ENCODE measurements at places on chromosomes 12 and 14.
A peak's percentile ranks its signal among the peaks of the same experiment; 100 is the strongest.

DNA sequence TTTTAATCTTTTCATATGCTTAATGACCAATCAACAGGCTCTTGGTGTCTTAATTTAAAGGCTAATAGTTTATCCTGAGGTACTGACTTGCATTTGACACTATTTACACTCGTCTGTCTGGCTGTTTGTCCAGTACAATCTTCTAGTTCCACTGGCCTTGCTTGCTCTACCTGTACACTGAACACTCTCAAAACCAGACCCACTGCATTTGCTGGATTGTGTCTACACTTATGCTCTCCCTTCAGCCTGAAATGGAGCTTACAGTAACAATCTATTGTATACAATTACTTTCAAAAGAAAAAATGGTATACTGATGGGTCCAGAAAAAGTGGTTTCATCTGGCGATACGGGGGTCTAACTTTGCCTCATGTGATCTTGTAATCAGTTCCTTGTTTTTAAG, 2.3 kb upstream of the ACSS3 start:
- no peak for DNase-seq

GRCh38 chr14:39939023-39939422, 506.8 kb upstream of the FBXO33 start:
- no peak for DNase-seq

DNA sequence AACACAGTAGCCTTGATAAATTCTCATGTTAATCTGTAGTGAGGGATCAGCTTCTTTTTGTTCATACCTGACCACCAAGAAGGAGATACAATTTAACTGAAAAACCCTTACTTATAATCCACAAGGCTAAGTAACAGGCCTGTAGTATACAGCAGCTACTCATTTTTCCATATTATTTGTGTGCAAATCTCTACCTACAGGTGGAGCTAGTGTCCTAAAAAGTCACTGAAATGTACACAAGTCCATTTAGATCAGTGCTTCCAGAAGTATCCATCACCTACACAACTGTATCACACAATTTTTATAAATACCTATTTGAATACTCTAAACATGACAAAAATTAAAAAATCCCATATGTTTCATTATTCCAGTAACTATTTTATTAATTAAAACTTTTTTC, 173.2 kb downstream of the SLC35F4 start:
- DNase-seq = peak; percentile 58

DNA sequence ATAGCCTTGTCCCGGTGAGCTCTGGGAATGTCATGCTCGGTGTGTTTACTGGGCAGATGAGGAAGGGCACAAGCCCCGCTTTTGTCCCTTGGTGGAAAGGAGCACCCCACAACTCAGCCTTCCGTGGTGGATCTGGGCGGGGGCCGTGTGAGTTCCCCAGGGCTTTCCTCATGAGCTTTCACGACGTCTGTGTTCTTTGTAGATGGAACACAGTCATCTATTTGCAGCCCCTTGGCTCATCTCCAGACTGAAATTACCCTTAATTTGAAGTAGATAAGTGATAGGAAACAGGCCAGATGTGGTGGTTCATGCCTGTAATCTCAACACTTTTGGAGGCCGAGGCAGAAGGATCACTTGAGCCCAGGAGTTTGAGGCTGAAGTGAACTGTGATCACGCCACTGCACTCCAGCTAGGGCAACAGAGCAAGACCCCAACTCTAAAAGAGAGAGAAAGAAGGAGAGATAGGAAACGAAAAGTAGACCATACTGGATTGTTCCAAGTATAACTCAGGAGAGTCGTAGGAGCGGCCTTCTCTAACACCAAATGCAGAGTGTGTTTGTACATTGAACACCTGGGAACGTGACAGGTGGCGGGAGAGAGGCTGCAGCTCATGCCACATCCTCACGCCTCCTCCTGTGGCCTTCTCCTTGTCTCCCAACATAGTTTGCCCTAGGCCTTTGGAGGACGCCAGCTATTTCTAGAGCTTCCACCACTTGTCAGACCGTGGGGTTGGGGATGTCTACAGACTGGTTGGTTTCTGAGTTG, 8.8 kb downstream of the P2RX4 start:
- no peak for DNase-seq

- DNase-seq = peak; percentile 28
Measured at GRCh38 chr12:18706798-18707197, 31.0 kb downstream of the PLCZ1 start.

- peak; percentile 29 for DNase-seq
Measured at GRCh38 chr14:92040431-92041051, 682 bp upstream of the TRIP11 start.

DNA sequence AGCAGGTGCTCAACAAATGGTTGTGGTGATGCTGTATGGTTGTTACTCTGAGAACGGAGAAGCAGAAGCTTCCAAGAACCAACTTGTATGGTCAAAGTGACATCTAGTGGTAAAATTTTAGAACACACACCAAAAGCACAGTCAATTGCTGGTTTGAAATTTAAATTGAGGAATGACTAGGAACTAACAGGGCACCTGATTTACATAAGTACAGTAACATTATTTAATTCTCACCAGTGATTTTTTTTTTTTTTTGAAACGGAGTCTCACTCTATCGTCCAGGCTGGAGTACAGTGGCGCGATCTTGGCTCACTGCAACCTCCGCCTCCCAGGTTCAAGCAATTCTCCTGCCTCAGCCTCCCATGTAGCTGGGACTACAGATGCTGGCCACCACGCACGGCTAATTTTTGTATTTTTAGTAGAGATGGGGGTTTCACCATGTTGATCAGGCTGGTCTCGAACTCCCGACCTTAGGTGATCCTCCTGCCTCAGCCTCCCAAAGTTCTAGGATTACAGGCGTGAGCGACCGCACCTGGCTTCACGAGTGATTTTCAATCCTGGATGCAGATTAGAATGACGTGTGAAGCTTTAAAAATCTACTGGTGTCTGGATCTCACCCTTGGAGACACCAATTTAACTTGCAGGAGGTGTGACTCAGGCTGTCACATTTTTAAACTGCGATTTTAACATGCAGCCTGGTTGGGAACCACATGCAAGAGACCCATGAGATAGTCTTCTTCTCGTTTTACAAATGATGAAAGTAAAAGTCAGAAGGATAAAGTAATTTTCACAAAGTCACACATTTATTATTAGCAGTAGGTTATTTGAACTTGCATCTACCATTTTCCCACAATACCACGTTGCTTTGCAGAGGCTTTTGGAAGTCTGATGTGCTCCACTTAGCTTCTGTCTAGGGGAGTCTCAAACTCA, 14.1 kb upstream of the NUMB start:
- peak; percentile 66 for DNase-seq

DNA sequence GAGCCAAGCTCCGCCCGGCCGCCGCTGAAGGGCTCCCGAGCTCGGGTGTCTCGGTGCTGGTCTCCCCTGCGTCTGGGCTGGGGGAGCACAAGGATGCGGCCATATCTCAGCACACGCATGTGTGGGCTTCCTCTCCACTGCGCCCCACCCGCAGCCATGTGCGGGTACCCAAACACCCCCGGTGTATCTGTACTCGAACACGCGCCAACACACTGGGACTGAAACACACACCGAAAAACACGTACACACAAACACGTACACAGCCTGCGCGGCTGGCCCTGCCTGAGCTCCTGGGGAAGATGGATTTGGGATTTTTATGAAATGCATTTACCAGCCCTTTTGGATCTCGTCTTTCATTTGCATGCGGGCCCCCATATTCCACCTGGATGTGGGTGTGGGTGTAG, 897 bp upstream of the TBX3 start:
- DNase-seq = no peak

DNA sequence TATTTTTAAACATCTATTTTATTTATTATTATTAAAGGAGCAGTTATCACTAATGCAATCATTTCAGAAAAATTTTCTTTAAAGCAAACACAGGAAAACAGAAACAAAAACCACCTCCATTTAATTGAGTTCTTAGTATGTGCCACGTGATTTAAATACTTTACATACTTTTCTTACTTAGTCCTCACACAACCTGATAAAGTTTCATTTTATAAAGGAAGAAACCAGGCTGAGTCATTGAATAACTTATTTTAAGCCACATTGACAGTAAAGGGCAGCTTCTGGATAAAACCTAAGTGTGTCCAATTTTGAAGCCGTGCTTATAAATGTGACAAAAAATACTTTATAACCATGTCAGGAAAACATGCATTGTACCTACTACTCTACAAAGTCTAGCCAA, 57.1 kb upstream of the PCED1B start:
- peak; percentile 83 for DNase-seq

DNA sequence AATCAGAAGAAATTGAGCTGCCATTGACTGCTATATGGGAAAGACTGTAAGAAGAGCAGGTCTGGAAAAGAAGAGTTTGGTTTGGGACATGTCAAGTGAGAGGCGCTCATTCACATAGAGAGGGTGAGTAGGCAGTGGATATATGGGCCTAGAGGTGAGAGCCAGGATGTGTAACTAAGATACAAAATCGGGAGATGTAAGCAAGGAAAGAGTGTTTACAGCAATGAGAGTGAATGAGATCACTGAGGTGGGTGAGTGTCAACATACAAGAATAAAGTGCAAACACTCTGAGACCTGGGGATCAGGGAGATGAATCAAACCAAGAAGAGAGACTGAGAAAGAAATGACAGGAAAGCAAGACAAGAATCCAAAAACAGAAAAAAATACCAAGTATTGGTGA, 58.0 kb upstream of the RTRAF start:
- DNase-seq = no peak

- DNase-seq = no peak
Measured at GRCh38 chr12:50313256-50313931, 30.1 kb upstream of the LIMA1 start.

DNA sequence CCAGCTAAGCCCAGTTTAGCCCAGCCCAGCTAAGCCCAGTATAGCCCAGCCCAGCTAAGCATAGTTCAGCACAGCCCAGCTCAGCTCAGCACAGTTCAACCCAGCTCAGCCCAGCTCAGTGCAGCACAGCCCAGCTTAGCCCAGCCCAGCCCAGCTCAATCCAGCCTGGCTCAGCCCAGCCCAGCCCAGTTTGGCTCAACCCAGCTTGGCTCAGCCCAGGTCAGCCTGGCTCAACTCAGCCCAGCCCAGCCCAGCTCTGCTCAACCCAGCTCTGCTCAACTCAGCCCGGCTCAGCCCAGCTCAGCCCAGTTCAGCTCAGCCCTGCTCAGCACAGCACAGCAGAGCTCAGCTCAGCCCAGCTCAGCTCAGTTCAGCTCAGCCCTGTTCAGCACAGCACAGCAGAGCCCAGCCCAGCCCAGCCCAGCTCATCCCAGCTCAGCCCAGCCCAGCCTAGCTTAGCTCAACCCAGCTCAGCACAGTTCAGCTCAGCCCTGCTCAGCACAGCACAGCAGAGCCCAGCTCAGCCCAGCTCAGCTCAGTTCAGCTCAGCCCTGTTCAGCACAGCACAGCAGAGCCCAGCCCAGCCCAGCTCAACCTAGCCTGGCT, 330.9 kb downstream of the TMEM121 start:
- no peak for DNase-seq

- DNase-seq = no peak
Measured at GRCh38 chr14:103155010-103155409, 31.7 kb downstream of the TNFAIP2 start.

DNA sequence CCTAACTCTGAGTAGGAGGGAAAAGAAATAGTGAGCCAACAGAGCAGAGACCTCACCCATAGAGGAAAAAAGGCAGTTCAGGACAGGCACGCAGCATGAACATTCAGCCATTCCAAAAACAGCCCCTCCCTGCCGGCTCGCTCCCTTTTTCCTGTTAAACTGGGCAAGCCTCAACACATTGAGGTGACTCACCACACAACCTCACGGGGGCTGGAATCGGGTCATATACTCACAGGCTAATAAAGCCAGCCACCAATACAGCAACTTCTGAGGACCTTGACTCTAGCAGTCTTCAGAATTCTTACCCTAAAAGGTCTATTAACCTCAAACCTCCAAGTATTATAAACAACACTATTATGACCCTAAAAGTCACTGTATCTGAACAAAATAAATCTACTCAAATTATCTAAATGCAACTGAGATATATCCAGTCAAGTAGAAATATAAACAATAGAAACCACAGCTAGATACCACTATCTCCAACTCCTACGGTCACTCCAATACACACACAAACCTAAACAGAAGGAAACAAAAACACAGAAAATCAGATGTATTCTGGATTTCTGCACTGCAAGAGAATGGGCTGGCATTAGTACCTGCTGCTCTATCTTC, 6.3 kb downstream of the YBX3 start:
- peak; percentile 85 for DNase-seq

DNA sequence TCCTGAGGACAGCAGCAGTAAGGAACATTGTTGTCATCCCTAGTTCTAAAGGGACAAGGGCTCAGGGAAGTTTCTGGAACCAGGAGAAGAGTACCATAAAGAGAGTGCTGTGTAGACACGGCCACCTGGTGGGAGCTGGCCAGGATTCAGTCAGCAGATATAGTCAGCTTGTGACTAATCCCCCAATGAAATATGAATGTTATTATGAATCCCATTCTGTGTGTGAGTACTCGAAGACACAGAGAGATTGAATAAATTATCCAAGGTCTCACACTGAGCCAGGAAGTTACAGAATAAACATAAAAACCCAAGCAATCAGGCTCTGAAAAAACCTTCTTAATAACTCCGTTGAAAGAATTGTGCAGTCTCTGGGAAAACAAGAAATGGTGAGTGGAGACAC, 1359.5 kb downstream of the AACS start:
- DNase-seq = no peak

DNA sequence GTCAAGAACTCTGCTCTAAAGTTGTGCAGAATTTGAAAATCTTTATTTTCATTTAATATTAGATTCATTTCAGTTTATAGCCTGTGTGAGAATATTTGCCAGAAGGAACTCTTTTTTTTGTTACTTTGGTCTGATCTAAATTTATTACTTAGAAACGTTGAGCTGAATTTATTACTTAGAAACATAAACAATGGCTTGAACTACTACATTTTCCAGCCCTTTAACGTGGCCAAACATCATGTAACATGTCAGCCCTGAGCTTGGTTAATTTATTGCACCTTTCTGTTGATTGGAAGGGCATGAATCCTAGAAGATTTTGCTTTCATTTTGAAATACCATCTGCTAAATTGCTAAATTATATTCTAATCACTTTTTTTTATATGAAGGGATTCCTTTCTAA, 241.4 kb downstream of the TMEM117 start:
- no peak for DNase-seq

- no peak for DNase-seq
Measured at GRCh38 chr12:44500423-44500822, 375.7 kb downstream of the NELL2 start.

DNA sequence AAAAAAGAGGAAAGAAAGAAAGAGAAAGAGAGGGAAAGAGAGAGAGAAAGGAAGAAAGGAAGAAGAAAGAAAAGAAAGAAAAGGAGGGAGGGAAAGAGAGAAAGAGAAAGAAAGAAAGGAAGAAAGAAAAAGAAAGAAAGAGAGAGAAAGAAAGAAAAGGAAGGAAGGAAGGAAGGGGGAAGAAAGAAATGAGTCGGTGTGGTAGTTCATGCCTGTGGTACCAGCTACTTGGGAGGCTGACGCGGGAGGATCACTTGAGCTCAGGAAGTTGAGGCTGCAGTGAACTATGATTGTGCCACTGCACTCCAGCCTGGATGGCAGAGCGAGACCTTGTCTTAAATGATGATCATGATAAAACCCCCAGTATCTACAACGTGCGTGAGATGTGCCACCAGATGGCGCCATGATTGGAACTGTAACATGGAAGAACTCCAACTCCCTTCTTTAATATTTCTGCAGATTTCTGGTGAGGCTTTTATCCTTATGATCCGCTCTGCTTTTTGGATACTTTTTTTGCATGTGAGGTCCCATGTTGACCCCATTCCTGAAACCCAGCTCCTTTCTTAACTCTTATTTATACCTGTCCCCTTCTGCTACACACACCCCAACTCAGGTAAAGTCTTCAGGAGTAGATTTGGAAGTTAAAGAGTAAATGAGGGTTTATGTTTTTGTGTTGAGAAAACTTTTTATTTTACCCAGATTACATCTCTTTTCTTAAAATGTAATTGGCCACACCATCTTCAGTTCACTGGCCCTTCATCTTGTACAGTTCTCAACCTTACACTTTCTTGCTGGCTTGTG, 25.6 kb downstream of the RNASE10 start:
- peak; percentile 61 for DNase-seq

All from fibroblast of skin of right biceps (primary cell).